ENCODE measurements at places on chromosomes 3 and 15.

DNA sequence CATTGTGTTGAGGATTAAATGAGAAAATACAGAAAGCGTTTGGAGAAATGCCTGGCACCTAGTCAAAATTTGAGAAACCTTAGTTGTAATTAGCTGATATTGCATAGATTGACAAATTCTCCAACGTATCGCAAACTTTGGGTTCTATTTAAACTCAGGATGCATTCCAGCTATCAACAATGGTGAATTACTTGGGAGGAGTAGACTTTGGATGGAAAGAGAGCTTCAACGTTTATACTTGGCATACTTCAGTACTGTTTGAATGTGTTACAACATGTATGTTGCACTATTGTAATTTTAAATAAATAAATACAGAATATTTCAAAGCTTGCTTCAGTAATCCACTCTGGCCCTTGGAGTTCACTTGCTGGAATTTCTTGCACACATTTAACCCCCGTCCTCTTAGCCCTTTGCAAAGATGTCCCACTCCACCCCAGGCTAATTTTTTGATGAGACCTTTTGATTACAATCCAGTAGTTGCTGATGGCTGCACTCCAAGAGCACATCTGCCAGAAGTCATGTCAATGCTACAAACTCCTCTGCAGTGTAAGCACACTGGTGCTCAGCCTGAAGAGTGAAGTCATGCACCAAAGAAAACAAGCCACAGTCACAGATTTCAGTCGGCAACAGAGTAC is 4.7 kb upstream of the DIS3L start:
- no peak for DNase-seq

DNA sequence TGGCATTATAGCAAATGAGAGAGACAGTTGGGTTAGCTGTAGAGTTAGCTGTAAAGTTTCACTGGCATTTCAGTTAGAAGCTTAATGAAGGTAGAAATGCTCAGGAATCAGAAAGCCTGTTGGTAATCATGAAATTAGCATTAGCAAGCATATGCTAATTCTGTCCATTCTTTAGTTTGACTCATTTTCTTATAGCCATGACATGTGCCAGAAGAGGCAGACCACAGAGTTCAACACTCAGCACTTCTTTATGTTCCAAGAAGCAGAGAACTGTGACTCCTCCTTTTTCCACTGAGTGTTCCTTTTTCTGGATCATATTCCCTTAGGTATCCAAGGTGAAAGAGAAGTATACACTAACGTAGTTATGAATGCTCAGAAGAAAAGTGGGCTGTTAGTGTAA is 276.2 kb upstream of the SGO1 start:
- DNase-seq = no peak

DNA sequence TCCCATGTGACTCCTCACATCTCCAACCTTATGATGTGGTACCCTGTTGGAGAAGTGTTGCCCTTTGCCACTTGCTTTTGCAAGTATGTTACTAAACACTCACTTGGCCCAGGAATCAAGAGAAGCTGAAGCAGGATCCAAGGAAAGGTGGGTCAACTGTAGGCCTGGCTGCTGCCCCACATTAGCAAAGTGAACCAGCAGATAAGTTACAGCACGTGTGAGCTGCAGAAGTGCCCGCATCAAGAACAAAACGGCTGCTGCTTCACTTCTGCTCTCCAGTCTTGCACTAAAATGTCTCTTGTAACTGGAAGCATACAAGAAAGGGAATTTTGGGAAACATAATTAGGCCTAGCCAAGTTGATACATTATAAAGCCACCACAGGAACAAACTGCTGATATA is 79.6 kb downstream of the PCOLCE2 start:
- DNase-seq = no peak

GRCh38 chr15:32972686-32973085 is 221.8 kb downstream of the FMN1 start:
- no peak for DNase-seq

- DNase-seq = no peak
These were observed 942.8 kb upstream of the CFAP20DC start for GRCh38 chr3:59992578-59992977.

GRCh38 chr3:52136513-52136912 is 17.7 kb downstream of the POC1A start:
- DNase-seq = no peak

- no peak for DNase-seq
These were observed 1721.7 kb downstream of the OTOL1 start for GRCh38 chr3:163218336-163218735.

Measured in COR-L47 (cell line).